ENCODE measurements at places on chromosomes 11 and 22. TPM values are rescaled to one million over a fixed set of nuclear protein-coding genes. Genes with fewer than 3 reads are reported as not detected.

- DNase-seq: no peak
Measured at GRCh38 chr11:88521399-88521798, 183.9 kb upstream of the CTSC start.

DNA sequence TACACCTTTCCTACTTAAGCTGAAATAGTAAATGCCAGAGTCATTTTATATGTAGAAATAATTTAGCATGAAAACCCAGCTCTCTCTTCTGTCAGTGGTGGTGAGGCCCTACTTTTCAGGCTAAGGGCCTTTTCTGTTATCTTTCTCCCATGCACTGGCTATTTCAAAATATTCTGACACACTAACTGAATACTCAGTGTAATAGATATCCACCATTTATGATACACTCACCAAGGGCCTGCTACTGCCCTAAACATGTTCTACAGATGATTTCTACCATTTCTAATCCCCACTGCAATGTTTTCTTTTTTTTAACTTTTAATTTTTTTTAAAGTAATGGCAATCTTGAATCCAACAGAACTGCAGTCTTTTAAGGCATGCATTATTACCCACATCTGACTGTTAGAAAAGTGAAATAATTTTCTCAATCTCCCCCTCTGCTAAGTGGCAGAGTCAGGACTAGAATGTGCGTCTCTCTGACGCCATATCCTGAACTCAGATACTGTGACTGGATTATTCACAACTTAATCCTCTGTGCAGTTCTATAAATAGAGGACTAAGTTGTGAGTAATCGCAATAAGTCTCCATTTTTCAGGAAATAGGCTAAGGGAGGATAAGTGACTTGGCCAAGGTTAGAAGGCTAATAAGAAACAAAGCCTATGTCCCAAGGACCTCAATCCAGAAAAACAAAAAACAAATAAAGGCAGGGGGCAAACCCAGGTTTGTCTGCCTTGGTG, 44.0 kb downstream of the GRAMD1B start:
- DNase-seq: no peak

DNA sequence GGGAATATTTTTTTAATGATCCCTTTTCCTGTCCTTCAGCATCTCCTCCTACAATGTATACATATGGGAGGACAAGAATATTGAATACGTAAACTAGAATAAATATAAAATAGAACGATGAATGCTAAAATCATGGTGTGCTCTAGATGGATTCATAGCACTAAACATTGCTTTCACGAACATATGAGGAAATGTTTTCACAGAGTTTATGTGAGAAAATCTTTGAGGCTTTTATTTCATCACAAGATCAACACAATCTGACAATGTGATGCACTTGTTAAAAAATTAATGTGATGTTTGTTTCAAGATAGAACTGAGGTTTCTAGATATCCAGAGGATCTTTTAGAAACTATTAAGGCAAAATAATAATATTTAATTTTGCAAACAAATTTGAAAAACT, 3.0 kb downstream of the CARD16 start:
- DNase-seq: no peak

GRCh38 chr22:49255741-49256318, 571.8 kb downstream of the BRD1 start:
- DNase-seq: no peak

OR6A2 gene
- not detected for total RNA-seq

PRR14L gene
- 16.4 TPM for total RNA-seq

Data from left ventricle myocardium superior (tissue), 1 donor.